Naive thymus-derived CD8-positive, alpha-beta T cell (primary cell): ENCODE measurements at places on chromosomes 16 and 17.

DNA sequence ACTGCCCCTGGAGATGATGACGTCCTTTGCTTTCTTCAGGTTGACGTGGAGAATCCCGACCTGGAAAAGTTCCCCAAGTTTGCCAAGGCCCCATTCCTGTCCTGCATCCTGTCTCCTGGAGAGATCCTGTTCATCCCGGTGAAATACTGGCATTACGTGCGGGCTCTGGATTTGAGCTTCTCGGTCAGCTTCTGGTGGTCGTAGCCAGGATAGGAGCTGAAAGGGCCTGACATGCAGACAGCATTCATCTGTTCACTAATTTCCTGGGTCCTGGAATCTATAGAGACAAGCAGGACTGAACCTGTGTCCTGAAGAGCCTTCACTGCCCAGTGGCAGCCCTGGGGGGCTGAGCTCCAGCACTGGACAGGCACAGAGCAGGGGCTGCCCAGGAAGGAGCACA lies 17.2 kb downstream of the KDM8 start:
- H3K4me3 ChIP-seq = no peak overlapping the region
- peak overlapping the region; percentile 7 for H3K27ac ChIP-seq
- peaks cover 35% of the 10 kb centered on the region for H3K36me3 ChIP-seq
- peaks cover 10% of the 10 kb centered on the region for H3K4me1 ChIP-seq
- no peaks in the 10 kb centered on the region for H3K27me3 ChIP-seq
- no peak for DNase-seq

- peaks cover 16% of the 10 kb centered on the region for H3K27me3 ChIP-seq
- no peak overlapping the region for H3K27ac ChIP-seq
- no peaks in the 10 kb centered on the region for H3K4me1 ChIP-seq
- H3K4me3 ChIP-seq = no peak overlapping the region
- H3K36me3 ChIP-seq = no peaks in the 10 kb centered on the region
Measured at GRCh38 chr17:33169580-33170285, 123.4 kb downstream of the ASIC2 start.

DNA sequence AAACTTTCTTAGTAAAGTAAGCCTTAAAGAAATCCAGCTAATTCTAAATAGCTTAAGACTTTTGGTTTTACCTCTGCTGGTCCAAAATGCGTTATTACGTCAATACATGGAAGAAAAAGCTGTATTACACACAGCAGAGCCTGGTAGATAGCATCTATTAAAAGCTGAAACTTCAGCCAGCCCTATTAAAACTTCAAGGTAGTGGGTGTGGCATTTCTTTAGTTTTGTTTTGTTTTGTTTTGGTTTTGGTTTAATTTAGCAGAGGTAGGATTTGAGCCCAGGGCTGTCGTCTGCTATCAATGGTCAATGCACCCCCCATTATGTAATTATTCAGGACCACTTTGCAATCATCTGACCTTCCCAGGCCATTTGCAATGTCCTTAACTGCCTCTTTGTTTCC lies 318.4 kb upstream of the MAF start:
- no peak overlapping the region for H3K27ac ChIP-seq
- no peaks in the 10 kb centered on the region for H3K36me3 ChIP-seq
- no peak overlapping the region for H3K4me3 ChIP-seq
- no peaks in the 10 kb centered on the region for H3K4me1 ChIP-seq

- peaks cover 89% of the 10 kb centered on the region for H3K4me1 ChIP-seq
- no peak for DNase-seq
- H3K27me3 ChIP-seq = no peaks in the 10 kb centered on the region
- no peaks in the 10 kb centered on the region for H3K36me3 ChIP-seq
- H3K4me3 ChIP-seq = peak overlapping the region; percentile 26
- peak overlapping the region; percentile 94 for H3K27ac ChIP-seq
Measured at GRCh38 chr17:73588891-73589290, 55.4 kb downstream of the SDK2 start.

DNA sequence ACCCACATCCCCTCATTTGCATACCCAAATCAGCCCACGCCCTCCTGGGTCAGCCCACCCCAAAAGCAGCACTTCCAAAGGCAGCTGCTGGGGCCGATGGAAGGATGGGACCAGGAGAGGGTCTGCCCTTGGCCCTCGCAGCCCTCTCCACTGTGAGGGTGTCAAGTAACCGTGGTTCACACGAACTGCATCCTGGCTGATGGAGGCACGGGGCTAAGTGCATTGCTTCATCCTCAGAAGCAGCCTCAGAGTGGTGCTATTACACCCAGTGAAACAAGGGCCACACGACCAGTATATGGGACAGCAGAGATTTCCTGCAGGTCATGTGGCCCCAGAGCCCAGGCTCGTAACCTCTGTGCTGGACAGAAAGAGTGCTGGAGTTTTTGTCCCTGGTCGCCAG lies 13.2 kb upstream of the ATP2A3 start:
- no peak overlapping the region for H3K27ac ChIP-seq
- no peaks in the 10 kb centered on the region for H3K27me3 ChIP-seq
- peaks cover 33% of the 10 kb centered on the region for H3K4me1 ChIP-seq
- H3K36me3 ChIP-seq = no peaks in the 10 kb centered on the region
- no peak for DNase-seq
- H3K4me3 ChIP-seq = no peak overlapping the region

DNA sequence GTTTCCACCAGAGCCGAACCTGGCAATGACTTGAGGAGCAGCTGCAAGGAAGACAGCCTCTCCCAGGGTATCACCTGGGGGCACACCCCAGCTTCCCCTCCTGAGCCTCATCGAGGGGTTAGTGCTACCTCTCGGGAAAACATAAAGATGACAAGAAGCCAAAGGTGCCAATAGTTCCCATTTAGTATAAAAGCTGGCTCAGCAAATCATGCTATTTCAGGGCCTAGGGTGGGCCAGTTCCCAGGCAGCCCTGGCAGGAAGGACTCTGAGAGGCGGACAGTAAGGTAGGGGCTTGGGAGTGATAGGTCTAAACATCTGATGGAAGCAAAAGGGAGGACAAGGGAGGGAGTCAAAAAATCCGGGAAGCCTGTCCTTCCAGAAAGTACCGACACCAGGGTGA lies 46.2 kb downstream of the SOST start:
- no peak overlapping the region for H3K27ac ChIP-seq
- no peaks in the 10 kb centered on the region for H3K36me3 ChIP-seq
- H3K4me3 ChIP-seq = no peak overlapping the region
- DNase-seq = no peak

DNA sequence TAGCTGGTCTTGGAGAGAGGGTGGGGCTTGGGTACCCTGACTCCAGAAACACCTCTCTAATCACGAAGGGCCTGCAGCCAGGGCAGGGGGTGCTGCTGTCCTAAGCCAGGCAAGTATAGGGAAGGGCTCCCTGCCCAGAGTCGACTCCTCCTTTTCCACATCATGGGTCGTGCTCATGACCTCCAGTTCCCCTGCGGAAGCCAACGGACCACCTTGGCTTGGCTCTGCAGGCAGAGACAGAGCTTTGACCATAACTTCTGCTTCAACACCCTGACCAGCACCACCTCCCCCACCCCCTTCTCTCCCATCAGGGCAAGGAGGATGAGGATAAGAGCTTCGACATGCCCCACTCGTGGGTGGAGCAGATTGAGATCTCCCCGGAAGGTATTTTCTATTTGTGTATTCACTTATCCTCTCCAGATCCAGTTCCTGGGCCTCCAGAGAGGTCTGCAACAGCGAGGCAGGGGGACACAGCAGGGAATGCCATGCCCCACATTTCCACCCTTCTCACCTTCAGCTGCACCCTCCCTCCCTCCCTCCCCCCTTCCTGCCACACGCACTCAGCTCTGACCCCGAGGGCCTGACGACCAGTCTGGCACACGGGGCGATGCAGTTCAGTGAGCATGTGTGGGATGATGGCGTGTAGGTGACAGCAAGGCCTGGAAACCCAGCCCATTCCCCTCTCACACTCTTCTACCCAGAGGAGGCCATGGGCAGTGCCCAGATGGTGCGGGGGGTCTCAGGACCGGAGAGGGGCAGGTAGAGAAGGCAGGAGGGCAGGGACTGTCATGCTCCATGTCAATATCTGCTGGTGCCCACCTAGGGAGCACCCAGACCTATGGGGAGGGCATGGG lies 14.0 kb upstream of the KATNB1 start:
- no peaks in the 10 kb centered on the region for H3K4me1 ChIP-seq
- H3K36me3 ChIP-seq = no peaks in the 10 kb centered on the region
- H3K27ac ChIP-seq = no peak overlapping the region
- no peak for DNase-seq
